ENCODE measurements at places on chromosomes 3 and 15.

- DNase-seq, result peak; percentile 49
Measured at GRCh38 chr15:71153823-71154524, 38.7 kb downstream of the THSD4 start.

- DNase-seq, result no peak
Measured at GRCh38 chr3:64888840-64889392, 201.1 kb upstream of the ADAMTS9 start.

- DNase-seq, result no peak
Measured at GRCh38 chr3:29099775-29100174, 181.1 kb upstream of the RBMS3 start.

- DNase-seq, result no peak
Measured at GRCh38 chr3:64028754-64029153, 5.5 kb upstream of the PSMD6 start.

GRCh38 chr15:38040615-38041014 is 106.2 kb downstream of the TMCO5A start:
- peak; percentile 57 for DNase-seq

- no peak for DNase-seq
Measured at GRCh38 chr15:73724212-73724611, 28.9 kb downstream of the INSYN1 start.

DNA sequence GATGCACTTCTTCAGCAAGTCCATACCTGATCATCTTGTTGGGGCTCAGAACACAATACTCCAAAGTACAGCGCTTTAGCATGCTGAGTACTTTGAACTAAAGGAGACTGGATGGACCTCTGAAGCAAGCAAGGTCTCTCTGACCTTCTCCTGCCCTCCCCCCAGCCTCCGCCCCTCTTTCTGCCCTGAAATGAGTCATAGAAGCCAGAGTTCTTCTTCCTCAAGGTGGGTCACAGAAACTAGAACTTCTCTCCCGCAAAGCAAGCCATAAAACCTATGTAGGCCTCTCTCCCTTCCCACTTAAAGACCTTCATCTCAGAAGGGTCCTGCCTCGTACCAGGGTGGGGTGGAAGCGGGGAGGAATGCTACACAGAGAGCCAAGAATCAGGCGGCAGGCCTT is 230.5 kb upstream of the PROK2 start:
- no peak for DNase-seq

DNA sequence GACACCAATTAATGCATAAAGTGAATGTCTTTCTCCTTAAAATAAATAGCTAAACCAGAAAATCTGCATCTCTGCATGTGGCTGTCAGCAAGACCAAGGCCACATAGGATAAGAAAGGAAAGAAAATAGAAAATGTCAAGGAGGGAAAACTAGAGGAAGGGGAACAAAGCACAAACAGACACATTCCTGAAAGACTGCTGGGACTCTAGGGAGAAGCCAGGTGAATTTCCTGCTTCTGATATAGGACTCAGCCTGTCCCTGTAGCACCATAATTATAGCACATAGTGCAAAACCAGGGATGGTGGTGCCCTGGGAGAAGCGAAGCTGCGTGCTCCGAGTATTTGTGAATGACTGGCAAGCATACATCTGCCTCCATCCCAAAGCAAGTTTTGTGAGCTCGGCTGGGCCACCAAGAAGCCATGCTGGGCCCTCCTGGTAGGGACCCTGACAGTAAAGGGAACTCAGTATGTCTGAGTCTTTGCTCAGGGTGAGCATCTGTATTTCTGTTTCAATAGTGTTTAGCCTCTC is 14.2 kb downstream of the FSTL1 start:
- DNase-seq, result no peak

- no peak for DNase-seq
Measured at GRCh38 chr3:58358092-58358491, 25.4 kb downstream of the PXK start.

- peak; percentile 53 for DNase-seq
Measured at GRCh38 chr3:11810276-11810675, 36.4 kb downstream of the TAMM41 start.

- no peak for DNase-seq
Measured at GRCh38 chr15:73335471-73335870, 33.3 kb downstream of the HCN4 start.

DNA sequence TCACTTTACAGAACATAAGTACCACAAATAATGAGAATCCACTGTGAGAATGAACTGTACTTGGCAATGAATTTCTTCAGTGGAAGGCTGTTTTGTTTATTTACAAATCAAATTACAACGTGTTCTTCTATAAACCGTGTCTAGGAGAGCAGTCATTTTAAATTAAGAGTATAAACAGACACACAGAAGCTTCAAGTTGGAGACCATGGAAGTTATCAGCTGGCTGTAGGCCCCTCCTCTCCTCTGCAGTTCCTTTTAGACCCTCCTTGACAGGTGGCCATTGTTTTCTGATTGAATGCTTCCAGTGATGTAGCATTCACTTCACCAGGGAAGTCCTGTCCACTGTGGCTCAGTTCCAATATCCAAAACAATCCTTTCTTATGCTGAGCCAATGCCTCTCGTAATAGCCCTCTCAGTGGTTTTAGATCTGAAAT is 7.3 kb upstream of the MAPK6 start:
- DNase-seq, result no peak

- DNase-seq, result no peak
Measured at GRCh38 chr15:40286061-40286532, 3.2 kb upstream of the ANKRD63 start.

DNA sequence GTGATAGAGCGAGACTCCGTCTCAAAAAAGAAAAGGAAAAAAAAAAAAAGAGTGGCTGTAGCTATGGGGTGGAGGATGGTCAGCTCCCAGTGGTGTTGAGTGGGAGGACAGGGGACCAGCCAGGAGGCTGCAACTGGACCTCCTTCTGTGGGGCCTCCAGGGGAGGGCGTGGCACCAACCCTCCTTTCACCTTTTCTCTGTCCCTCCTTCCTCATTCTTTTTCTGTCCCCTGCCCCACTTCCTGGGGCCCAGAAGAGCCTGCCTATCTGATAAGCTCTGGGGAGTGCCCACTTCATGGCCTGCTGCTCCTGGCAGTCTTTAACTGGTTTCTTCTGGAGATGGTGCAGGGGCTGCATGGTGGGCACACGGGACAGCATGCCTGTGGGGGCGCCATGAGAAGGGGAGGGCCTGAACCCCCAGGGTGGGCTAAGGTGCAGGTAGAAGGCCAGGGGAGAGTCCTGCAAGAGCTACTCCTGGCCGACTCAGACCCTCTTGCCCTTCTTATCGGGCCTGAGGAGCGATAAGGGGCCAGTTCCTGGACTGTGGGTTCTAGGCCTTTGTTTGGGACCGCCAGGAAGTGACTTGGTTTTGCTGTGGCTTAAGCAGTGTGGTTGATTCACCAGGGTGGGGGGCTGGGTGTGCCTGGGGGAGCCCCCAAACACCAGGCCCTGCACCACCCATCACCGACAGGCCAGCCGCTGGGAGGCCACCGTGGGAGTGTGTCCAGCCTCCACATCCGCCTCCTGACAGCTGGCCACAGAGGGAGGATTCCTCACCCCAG is 49.4 kb upstream of the FLNB start:
- DNase-seq, result peak; percentile 15

DNA sequence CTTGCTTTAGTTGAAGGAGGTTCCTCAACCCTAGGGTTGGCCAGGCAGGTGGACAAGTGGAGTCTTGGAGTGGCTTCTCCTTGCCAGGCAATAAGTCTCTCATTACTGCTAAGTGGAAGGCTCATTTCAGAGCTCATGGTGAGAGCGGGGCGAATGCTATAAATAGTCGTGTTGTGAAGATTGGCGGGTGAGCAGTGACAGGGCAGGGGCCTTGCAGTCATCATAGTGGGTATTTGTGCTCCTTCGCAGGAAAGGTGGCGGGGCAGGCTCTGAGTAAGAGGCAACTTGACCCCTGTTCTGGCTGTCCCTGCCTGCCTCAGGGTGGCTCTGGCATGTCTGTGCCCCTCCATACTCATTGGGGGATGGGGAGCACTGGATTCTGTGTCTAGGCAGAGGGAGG is 8.7 kb upstream of the GRM2 start:
- no peak for DNase-seq

GRCh38 chr3:17204049-17204650 is 319.4 kb downstream of the PLCL2 start:
- DNase-seq, result no peak

Data from fibroblast of skin of right quadriceps (primary cell).